Erythroblast (primary cell): ENCODE measurements at places on chromosomes 2 and 18.

- DNase-seq: no peak
Measured at GRCh38 chr2:6181926-6182325, 489.7 kb downstream of the SOX11 start.

DNA sequence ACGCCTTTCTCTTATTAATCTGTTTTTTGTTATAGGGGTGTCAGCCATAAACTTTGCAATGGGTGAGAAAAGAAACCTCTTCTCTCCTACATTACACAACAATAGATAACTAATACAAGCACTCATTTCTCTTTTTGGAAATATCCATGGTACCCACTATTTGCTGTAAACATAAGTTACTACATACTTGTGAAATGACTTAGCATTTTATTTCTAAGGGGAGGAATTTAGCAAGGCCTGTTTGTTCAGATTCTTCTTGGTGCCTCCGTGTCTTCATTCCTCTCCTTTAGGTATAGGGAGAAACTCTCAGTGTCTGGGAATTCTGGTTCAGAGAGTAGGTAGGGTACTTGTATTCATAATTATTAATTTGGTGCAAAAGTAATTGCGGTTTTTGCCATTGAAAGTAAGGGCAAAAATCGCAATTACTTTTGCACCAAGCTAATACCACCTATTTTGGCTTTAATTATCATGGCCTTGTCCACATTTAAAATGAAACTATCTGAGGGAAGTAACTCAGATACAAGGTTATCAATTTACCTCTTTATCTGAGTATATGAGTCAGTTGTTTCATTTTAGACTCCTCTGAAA is 134.8 kb downstream of the MREG start:
- no peak for DNase-seq

GRCh38 chr2:64699712-64700111 is 46.0 kb upstream of the SERTAD2 start:
- peak; percentile 7 for DNase-seq

- peak; percentile 65 for DNase-seq
Measured at GRCh38 chr2:47303341-47304148, 99.4 kb upstream of the MSH2 start.

DNA sequence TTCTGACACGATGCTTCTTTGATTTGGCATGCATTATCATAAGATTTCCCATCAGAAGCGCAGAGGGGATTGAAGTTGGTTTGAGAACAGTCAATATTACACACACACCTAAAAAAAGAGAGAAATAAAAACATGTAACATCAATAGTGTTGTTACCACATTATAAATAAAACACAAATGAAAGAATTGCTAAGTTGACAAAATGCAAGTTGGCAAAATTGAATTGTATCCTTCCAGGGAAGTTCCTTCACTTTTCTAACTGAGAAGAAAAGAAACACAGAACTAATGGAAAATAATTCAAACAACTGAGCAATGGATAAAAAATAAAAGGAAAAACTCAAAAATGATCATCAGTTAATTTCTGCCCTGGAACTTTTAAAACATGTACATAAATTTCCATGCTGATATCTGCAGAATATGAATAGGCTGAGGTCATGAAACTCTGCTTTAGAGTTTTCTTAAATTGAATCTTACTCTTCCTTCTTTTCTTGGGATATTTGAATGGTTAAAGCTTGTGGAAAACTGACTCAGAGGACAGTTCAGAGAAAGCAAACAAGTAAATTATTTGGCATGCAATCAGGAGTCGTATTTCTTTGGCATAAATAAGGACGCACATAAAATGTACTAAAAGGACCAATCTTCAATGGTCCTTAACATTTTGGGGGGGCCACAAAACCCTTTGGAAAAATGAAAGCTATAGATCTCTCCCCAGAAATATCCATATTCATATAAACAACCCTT is 152.4 kb upstream of the CAVIN2 start:
- no peak for DNase-seq
